ENCODE measurements at places on chromosomes 5 and 9.

- no peak for DNase-seq
Observed at GRCh38 chr5:155886311-155887031, 440.5 kb upstream of the SGCD start.

- no peak for DNase-seq
Observed at GRCh38 chr5:71974165-71974564, 133.1 kb upstream of the MAP1B start.

- DNase-seq: no peak
Observed at GRCh38 chr9:82354279-82354659, 365.7 kb downstream of the SPATA31D1 start.

DNA sequence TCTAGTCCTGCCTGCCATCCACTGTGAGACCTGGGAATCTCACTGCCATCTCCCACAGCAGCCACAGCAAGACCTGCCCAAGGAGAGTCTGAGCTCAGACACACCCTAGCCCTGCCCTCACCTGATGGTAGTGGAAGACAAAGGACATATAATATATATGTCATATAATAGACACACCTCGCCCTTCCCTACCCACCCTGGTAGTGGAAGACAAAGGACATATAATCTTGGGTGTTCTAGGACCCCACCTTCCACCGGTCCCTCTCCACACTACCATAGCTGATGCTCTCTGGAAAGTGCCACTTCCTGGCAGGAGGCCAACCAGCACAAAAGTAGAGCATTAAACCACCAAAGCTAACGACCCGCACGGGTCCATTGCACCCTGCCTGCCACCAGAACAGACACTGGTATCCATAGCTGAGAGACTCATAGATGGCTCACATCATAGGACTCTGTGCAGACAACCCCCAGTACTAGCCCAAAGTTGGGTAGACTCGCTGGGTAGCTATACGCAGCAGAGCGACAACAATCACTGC lies 545.6 kb downstream of the CAAP1 start:
- DNase-seq: no peak

DNA sequence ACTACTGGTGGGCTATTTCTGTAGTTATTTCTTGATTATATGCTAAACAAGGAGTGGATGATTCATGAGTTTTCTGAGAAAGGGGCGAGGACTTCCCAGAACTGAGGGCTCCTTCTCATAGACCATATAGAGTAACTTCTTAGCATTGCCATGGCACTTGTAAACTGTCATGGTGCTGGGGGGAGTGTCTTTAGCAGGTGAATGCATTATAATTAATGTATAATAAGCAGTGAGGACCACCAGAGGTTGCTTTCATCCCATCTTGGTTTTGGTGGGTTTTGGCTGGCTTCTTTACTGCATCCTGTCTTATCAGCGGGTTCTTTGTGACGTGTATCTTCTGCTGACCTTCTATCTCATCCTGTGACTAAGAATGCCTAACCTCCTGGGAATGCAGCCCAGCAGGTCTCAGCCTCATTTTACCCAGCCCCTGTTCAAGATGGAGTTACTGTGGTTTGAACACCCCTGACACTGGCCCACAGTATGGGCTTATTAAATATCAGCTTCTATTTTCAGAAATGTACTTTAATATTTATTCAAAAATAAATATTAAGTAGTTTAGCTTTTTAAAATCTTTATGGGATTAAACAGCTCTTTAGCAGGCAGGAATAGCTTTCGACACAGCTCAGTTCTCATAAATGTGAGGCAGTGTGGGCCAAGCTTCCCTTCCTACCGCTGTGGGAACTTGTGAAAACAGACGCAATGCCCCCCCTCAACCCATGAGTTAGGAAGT lies 44.4 kb downstream of the GALNT12 start:
- DNase-seq: no peak

DNA sequence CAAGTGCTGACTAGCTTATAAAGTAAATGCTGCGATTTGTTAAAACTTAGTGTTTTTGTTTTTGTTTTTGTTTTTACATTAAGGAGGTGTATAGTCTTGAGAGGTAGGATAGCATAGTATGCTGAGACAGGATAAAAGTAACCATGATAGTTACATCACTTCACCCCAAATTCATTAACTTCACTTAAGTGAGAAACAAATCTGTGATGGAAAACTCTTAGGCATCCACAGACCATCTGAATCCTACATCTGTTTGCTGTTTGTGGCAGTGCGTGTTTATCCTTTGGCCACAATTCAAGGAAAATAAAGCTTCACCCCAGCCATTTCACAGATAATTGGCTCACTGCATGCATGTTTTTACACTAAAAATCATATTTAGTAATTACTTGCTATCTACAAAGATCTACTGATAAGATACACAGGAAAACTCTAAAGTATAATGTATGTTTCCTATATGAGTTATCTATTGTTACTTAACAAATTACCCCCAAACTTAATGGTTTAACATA lies 82.0 kb downstream of the ZNF622 start:
- DNase-seq: no peak

GRCh38 chr9:133401588-133401987 lies 16.2 kb downstream of the REXO4 start:
- DNase-seq: no peak

DNA sequence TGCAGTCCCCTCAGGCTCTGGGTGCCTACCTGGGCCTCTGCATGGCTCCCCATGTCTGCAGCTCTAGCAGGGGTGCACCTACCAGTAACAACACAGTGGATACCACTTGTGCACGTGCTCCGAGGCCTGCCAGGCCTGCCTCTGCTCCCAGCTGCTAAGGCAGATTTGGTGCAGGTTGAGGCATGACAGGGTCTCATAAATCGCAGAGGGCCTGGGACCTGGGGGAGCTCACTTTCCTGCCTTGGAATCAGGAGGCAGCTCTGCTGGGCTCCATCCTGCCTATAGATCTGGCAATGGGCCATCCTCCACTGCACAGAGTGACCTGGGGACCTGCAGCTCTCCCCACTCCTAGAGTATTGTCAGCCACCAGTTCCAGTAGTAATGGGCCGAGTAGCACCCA lies 121.9 kb upstream of the CXCL14 start:
- DNase-seq: no peak

GRCh38 chr5:39102684-39103155 lies 28.5 kb upstream of the RICTOR start:
- no peak for DNase-seq

DNA sequence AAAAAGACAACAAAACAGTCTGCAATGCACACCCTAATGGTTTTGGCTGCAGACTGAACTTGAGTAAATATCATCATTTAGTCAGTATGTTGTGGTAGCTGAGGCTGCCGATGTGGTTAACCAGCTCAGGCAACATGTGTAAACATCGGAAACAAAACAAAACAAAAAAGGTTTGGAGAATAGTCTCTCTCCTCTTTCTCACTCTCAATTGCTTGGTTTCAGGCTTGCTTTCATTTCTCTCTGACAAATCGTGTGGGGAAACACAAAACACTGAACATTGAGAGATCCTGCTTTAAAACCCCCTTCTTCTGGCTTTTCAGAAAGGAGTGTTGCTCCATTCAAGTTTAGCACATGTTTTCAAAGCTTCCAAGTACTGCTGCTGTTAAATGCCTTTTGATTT lies 453.3 kb downstream of the BNC2 start:
- DNase-seq: no peak

- DNase-seq: no peak
Observed at GRCh38 chr9:107178293-107178692, 104.8 kb upstream of the RAD23B start.

- DNase-seq: no peak
Observed at GRCh38 chr9:131111186-131111853, 14.1 kb upstream of the NUP214 start.

DNA sequence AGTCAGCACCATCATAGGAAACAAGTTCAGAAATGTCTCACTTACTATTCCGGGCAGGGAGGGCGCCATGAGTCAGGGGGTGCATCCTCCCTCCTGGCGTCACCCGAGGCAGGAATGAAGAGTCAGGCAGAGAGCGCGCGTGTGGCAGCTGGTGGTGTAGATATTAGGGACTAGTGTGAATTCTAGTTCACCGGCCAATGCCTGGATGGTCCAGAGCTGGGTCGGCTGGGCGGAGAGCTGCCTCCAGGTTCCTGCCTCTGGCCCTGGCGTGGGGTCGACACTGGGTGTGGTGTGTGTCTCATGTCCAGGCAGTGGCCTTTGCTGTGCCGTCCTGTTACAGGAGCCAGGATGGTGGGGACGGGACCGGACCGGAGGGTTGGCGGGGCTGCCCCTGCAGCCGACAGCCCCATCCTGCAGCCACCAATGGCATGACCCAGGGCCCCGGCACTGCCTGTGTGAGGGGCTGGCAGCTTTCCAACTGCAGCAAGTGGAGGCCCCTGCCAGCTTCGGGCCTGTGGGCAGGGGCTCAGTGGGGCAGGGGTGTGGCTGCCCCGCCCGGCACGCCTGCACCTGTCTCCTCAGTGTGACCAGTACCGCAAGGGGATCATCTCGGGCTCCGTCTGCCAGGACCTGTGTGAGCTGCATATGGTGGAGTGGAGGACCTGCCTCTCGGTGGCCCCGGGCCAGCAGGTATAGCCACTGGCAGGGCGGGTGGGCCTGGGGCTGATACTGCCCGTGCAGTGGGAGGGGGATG lies 9.1 kb downstream of the DIPK1B start:
- no peak for DNase-seq

GRCh38 chr9:78443946-78444345 lies 147.0 kb downstream of the PSAT1 start:
- no peak for DNase-seq

DNA sequence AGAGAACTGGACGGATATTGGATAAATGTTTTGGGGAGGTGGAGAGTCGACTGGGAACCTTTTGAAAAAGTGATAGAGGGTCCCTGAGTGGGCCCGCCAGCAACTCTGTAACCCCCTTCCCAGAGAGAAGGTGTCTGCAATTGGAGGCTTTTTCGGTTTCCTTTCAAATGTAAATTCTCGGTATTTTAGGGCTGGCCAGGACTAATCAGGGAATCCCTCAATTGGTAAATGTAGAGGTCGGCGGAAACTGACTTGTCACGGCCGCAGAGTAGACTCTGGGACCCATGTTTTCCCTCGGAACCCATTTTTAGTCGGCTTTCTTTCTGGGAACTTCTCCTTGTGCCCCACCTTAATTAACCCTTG lies 524 bp downstream of the CCNB1 start:
- no peak for DNase-seq

DNA sequence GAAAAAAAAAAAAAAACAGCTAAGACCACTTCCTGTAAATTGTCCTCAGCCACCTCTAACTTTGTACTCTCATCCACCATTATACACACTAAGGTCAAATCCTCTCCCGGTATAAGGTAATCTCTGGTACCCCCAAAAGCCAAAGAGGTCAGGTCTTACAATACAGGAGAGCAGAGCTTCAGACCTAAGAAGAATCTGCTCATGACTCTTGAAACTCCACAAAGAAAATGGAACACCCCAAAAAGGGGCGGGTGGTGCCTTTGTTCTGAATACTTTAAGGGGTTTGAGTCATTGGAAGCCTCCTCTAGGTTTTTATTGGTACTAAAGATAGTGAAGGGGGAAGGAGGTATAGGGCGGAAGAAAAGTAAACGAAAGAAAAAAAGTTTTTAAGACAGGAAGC lies 69.8 kb downstream of the COL15A1 start:
- DNase-seq: no peak

DNA sequence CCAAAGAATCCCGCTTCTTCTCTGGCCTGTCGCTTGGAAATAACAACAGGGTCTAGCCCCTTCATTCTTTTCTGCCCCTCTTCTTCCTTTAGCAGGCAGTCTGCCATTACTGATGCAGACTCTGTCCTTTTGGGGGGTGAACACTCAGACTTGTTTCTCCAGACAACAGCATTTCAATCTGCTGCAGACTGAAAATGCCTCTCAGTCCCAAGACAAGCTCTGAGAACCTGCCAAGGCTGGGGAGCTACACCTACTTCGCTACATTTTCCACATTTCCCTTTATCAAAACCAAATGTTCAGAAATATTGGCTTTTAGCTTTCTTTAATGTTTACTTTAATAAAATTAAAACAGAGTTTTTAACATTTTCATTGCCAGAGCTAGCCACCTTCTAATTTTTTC lies 152.4 kb downstream of the MPDZ start:
- no peak for DNase-seq

- peak; percentile 51 for DNase-seq
Observed at GRCh38 chr5:132060501-132061161, at the start of gene IL3. IL3 (plus strand) TSS chr5:132060655; CDS start chr5:132060707, 52 bp downstream.

DNA sequence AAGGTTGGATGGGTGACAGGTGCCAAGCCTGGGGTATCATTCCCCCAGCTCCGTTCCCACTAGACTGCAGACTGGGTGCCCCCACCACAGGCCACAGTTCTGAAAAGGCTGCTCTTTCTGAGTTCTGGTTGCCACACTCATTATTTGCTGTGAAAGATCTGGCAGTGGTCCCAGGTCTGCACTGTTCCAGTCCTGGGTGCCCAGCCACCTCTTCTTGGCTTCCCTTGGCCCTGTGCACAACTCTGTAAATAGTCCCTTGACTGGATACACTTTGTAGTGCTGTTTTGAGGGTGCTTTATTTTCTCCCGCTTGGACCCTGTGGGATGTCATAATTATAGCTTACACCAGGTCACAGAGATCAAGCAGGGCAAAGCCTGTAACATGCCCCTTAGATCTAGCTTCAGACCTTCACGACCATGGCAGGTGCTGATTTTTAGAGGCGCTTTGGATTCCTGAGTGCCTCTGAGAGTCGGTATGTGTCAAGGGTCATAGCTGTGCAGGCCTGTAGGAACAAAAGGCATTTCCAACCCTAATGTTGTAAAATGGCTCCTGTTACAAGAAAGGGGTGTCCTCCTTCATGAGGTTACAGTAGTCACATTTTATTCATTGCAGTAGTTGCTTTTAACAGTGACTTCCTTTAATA lies 344.9 kb downstream of the ICE1 start:
- DNase-seq: no peak
